ENCODE measurements at places on chromosomes 6 and 20.
A peak's percentile ranks its signal among the peaks of the same experiment; 100 is the strongest.

DNA sequence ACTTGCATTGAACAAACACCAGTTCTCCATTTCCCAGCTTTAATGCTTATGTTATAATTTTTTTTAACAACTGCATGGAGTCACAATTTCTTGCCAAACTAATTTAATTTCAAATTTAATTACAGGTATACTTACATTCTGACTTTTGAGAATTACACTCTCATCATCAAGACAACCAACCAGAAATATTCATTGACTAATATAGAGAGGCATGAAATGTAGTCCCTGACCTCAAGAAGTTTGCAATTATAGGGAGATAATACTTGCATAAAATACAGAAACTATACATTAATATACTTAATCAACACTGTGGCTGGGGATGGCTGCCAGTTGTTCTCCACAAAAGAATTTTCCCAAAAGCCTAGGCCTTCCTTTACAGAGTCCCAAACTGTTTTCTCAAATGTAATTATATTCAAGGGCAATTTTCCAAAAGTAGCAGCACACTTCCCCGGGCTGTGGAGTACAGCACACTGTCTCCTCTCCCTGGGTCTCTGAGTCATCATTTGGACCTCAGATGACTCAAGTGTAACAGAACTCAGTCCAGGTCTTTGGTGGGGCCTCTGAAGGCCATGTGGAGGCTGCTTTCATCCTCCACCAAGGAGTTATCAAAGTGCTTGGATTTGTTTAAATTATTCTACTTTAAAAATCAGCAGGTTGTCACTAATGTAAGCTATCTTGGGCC is 114.1 kb downstream of the KIF16B start:
- peak; percentile 44 for DNase-seq

DNA sequence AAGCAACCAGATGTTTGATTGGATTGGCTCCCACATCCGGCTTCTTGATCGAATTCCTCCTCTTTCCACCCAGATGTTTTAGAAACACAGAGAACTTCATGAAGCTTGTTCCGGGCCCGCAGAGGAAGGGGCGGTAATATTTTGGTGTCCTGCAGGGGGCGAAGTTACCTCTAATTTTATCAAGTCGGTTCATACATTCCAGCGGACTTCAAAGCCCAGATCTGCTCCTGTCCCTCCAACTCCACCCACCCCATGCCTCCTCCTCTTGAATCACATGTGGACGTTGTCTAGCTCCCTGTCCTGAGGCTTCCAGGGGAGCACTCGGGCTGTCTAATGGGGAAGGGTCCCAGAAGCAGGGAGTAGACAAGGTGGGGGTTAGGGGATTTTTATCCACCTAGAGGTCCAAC is 2.9 kb upstream of the BMP6 start:
- DNase-seq: peak; percentile 46

DNA sequence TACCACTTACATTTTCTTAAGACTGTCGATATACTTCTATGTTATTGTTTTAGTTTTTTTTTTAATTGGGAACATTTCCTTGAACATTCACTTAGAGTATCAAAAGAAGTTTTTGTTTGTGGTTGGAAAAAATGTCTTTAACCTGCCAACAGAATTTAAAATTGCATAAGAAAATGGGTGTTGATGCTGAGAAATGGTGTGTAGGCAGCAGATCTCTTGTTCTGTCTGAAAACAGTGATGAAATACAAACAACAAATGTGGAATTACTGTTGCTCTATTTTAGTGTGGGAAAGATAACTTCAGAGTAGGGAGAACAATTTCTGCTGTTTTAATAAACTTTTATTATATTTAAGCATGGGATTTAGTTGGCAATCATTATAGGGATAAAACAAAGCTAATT is 293.5 kb downstream of the CDKAL1 start:
- no peak for DNase-seq

DNA sequence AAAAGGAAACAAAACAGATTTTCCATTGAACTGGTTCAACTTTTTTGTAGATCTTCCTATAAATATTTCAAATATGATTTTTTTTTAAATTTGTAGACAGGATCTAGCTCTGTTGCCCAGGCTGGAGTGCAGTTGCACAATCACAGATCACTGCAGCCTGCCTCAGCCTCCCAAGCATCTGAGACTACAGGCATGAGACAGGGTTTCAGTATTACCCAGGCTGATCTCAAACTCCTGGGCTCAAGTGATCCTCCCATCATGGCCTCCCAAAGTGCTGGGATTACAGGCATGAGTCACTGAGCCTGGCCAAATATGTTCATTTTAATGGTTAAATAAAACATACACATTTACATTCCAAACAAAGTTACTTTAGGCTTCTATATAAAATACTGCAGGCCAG is 33.6 kb downstream of the SAMHD1 start:
- DNase-seq: no peak

- no peak for DNase-seq
Measured at GRCh38 chr6:17966451-17966850, 21.0 kb downstream of the KIF13A start.

DNA sequence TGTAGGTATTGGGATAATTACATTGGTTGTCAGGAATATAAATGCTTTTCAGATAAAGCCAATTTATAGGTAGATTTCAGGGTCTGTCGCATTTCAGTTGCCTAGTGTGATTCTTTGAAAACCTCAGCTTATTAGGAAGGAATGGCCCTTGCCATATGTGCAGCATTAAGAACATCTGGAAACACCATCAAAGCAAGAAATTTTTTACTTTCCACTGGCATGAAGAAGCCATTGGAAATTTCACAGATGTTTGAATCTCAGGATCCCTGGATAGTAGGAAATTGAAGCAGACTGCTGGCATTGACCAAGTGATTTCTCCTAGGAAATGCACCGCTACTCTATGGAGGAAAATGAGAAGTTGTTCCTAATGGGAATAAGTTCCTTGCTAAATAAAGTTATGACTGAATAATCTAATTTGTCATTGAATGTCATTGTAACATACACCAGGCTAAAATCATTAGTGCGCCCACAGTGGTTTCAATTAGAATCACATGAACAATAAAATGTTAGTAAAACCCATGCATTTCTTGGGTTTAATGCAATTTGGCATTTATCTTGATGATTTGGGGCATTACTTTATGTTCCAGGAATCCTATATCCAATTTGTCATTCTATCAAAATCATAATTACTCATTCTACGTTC is 950.1 kb downstream of the EPHA7 start:
- DNase-seq: no peak

- no peak for DNase-seq
Measured at GRCh38 chr6:154285826-154286225, 70.8 kb downstream of the IPCEF1 start.

DNA sequence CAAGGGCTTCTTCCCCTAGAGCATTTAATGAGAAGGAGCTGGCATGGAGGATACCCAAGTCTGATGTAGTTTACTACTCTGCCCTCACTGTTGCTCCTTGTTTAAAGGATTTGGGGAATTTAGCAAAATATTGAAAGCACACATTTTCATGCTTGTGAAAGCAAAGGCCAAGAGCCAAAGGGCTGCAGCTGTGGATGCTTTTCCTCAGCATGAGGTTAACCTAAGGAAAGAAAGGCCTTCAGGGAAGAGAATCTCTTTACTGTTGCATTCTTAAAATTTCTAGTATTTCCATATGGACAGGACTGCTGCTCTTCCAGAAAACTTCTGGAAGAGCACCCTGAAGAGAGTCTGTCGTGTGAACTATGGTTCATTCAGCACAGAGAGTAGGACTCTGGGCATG is 45.9 kb upstream of the SASH1 start:
- no peak for DNase-seq

- no peak for DNase-seq
Measured at GRCh38 chr6:33718713-33719112, 7.2 kb upstream of the UQCC2 start.

Data from pons (tissue), 1 donor.